ENCODE measurements at places on chromosomes 2 and 18. TPM values are rescaled to one million over a fixed set of nuclear protein-coding genes. Genes with fewer than 3 reads are reported as not detected.

IL36G gene
- not detected for polyA plus RNA-seq

DNA sequence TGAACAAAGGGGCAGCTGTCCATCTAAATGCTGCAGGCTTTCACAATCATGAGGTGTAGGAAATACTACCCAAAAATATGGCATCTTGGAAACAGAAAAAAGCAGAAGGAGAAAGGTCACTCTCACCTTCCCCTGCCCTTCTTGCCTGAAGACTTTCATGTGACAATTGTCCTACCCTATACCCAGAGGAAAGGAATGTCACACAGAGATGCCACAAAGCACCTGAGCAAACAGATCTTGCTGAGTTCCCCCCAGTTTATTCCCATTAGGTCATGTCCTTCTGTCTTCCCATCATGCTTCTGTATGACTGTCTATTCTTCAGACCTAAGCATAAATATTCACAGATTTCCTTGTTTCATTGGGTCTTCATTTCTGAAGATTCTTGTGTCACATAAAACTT is 116.6 kb upstream of the MSH6 start:
- no peaks in the 10 kb centered on the region for H3K36me3 ChIP-seq
- no peak for DNase-seq
- H3K4me3 ChIP-seq = no peak overlapping the region
- H3K4me1 ChIP-seq = no peaks in the 10 kb centered on the region
- no peaks in the 10 kb centered on the region for H3K27me3 ChIP-seq
- no peak overlapping the region for H3K27ac ChIP-seq

DNA sequence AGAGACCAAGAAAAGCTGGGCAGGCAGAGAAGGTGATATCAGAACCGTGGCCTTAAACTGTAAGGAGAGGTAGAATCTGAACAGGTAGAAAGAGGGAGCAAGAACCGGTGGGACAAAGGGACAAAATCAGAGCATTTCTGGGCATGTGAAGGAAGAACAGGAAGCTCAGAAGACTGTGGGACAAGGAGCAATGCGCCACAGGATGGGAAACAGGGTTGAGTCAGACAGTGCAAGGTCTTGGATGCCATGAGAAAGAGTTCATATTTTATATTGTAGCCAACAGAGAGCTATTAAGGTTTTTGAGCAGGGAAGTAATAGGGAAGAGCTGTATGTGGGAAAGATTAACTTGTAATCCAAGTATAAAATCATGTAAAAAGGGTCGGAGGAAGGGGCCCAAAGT is 106.4 kb upstream of the UGP2 start:
- H3K27me3 ChIP-seq = no peaks in the 10 kb centered on the region
- H3K36me3 ChIP-seq = no peaks in the 10 kb centered on the region
- DNase-seq = peak; percentile 20

GATA6 gene
- polyA plus RNA-seq = 7.0 TPM

GRCh38 chr2:65415091-65415490 is 17.3 kb downstream of the SPRED2 start:
- no peaks in the 10 kb centered on the region for H3K36me3 ChIP-seq
- peaks cover 2% of the 10 kb centered on the region for H3K4me1 ChIP-seq
- H3K27me3 ChIP-seq = no peaks in the 10 kb centered on the region
- H3K27ac ChIP-seq = no peak overlapping the region
- no peak for DNase-seq

TEKT4 gene
- not detected for polyA plus RNA-seq

DNA sequence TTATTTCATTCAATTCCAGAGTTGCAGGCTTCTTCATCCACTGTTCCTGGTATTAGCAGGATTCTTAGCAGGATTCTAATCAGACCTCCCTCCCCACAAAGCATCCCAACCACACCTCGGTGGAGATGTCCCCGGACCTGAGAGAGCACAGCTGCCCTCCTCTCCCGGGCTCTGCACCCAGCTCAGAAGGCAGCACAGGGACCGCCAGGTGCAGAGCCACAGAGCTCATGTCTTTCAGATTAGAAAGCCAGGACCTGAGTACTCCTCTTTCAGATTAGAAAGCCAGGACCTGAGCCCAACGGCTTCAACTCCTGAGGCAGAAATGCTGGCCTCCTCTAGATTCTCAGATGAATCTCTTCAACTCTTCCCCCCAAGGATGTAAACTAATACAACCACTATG is 152.3 kb downstream of the MYO5B start:
- no peaks in the 10 kb centered on the region for H3K27me3 ChIP-seq
- H3K36me3 ChIP-seq = no peaks in the 10 kb centered on the region
- H3K4me3 ChIP-seq = no peak overlapping the region
- H3K27ac ChIP-seq = no peak overlapping the region
- no peaks in the 10 kb centered on the region for H3K4me1 ChIP-seq
- no peak for DNase-seq

GRCh38 chr2:75253526-75253925 is 54.2 kb upstream of the TACR1 start:
- no peaks in the 10 kb centered on the region for H3K36me3 ChIP-seq
- H3K27me3 ChIP-seq = no peaks in the 10 kb centered on the region
- DNase-seq = no peak

GNLY gene
- polyA plus RNA-seq = 3.0 TPM

DNA sequence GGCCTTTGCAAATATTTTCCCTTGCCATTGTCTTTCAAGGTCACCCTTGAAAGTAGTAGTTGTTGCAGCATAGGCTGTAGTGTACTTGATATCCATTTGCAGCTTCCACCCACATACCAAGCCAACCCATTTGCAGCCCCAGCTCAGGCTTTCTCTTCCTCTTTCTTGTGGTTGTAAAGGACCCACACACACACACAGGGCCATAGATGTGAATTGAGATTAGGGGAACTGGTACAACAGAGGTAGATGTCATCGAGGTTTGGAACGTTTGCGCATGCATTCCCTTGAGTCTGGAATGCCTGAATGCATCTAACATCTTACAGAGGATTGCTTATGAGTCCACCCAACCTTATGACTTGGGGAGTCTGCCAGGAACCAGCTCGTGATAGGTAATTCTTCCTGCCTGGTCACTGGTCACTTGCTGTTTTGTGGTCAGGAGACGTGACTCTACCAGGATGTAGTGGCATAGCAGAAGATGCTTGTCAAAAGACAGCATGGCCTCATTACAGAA is 91.9 kb downstream of the MRPS9 start:
- H3K36me3 ChIP-seq = no peaks in the 10 kb centered on the region
- H3K4me3 ChIP-seq = no peak overlapping the region
- no peaks in the 10 kb centered on the region for H3K4me1 ChIP-seq

GRCh38 chr2:185745864-185746859 is 7.6 kb downstream of the FSIP2 start:
- H3K4me1 ChIP-seq = no peaks in the 10 kb centered on the region
- H3K4me3 ChIP-seq = no peak overlapping the region
- no peaks in the 10 kb centered on the region for H3K36me3 ChIP-seq
- DNase-seq = no peak

GRCh38 chr2:181309586-181309985 is 147.6 kb upstream of the ITGA4 start:
- no peaks in the 10 kb centered on the region for H3K36me3 ChIP-seq
- no peak for DNase-seq
- H3K4me1 ChIP-seq = no peaks in the 10 kb centered on the region
- H3K4me3 ChIP-seq = no peak overlapping the region

GRCh38 chr18:42141439-42141838 is 186.4 kb downstream of the PIK3C3 start:
- H3K27ac ChIP-seq = no peak overlapping the region
- no peak overlapping the region for H3K4me3 ChIP-seq
- H3K36me3 ChIP-seq = no peaks in the 10 kb centered on the region
- no peaks in the 10 kb centered on the region for H3K4me1 ChIP-seq
- DNase-seq = no peak

DNA sequence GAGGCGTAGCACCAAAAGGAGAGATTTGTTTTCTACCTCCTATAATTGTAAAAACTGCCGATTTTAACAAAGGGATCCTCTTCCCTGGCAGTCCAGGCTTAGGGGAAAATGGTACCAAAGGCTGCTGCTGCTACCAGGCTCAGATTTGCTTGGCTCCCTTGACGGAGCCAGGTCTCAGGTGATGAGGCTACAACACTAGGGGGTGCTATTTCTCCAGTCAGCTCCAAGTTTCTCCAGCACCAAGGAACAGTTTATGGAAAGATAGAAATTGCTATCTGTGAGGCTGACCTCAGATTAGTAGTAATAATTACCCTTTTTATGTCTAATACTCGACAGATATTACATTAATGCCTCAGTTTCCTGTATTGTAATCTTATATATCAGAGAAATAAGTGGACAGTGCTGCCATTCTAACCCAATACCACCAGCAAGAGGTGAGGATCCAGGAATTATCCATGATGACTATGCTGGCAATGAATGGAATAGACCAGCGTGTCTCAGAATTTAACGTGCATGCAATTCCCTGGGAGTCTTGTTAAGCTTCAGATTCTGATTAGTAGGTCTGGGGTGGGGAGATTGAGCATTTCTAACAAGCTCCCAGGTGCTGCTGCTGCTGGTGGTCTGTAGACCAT is 111.3 kb downstream of the ESCO1 start:
- peaks cover 14% of the 10 kb centered on the region for H3K4me1 ChIP-seq
- H3K36me3 ChIP-seq = no peaks in the 10 kb centered on the region
- H3K27me3 ChIP-seq = no peaks in the 10 kb centered on the region

GAL3ST2 gene
- not detected for polyA plus RNA-seq

All from muscle of leg (tissue), 16 donors.